ENCODE measurements at places on chromosomes 11 and 22. TPM values are rescaled to one million over a fixed set of nuclear protein-coding genes. Genes with fewer than 3 reads are reported as not detected.

Gene NPTXR
- polyA plus RNA-seq, result 0.53 TPM

Gene HSCB
- polyA plus RNA-seq, result 13.0 TPM

DNA sequence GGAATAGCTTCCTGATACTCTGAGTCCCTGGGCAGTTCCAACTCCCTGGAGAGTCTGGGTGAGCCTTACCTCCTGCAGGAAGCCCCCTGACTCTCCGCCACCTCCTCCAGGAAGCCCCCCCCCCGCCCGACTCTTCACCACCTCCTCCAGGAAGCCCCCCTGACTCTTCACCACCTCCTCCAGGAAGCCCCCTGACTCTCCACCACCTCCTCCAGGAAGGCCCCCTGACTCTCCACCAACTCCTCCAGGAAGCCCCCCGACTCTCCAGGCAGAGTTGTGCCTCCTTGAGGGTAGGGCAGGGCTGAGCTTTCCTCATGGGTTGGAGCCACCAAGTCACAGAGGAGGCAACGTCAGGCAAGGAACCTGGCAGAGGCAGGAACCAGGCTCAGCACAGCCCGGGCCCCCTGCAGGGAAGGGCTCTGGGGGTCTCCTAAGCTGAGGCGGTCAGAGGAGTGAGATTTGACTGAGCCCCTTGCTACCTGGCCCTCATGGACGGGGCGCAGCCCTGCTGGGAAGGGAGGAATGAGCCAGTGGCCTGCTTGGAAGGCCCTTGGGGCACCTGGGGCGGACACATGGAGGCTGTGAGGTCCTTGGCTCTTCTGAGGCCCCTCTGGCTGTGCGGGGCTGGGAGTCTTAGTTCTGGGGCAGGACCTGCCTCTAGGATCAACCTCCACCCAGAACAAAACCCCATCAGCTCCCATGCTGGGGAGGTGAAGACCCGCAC lies 18.1 kb downstream of the MRGPRG start:
- no peak for DNase-seq

DNA sequence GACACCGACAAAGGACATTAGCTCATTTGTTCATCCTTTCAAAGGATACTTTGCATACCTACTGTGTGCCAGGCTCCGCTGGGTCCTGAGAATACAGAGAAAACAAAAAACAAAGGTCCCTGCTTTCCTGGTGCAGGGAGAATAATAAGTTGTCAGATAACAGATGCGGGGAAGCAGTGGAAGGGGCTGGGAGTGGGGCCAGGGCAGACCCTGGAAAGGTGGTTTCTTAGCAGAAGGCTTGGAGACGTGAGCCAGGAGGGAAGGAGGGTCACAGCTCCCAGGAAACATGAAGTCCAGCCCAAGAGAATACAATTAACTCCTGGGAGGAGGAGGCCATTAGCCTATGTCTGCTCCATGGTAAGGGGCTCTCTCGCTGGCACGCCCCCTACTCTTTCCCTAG lies 9.8 kb upstream of the ANO1 start:
- no peak for DNase-seq

Gene DEFB131B
- not detected for polyA plus RNA-seq

Gene OR52M1
- polyA plus RNA-seq, result not detected

Gene ZBTB16
- polyA plus RNA-seq, result 12.0 TPM

DNA sequence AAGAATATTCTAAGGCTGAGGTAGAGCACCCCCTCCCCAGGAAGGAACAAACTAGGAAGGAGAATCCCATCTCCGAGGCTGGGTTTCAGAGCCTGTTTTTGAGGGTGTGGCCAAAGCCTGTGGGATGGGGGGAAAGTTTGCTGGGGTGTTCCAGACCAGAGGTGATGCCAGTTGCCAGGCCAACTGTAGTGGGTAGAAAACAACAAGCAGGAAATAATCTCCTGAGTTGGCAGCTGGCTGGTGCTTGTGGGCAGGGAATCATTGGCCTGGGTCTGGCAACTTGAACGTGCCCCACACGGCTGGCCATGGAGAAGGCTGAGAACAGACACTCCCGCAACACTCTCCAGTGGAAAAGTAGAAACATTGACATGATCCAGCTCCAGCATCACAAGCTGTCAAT lies 385.6 kb downstream of the ETS1 start:
- DNase-seq, result no peak

DNA sequence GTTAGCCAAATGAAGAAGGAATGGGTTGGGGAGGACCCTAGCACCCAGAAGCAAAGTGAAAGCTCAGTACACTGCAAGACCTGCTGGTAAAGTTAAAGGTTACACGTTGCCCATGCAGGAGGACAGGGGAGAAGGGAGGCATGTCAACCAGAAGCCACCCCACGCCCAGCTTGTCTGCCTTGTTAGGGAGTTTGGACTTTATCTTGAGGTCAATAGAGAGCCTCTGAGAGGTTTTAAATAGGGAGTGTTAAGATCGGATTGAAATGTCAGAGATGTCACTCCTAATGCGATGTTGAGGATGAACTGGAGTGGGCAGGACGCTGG lies 18.7 kb upstream of the PEX26 start:
- DNase-seq, result no peak
